ENCODE measurements at places on chromosomes 7 and 10.

DNA sequence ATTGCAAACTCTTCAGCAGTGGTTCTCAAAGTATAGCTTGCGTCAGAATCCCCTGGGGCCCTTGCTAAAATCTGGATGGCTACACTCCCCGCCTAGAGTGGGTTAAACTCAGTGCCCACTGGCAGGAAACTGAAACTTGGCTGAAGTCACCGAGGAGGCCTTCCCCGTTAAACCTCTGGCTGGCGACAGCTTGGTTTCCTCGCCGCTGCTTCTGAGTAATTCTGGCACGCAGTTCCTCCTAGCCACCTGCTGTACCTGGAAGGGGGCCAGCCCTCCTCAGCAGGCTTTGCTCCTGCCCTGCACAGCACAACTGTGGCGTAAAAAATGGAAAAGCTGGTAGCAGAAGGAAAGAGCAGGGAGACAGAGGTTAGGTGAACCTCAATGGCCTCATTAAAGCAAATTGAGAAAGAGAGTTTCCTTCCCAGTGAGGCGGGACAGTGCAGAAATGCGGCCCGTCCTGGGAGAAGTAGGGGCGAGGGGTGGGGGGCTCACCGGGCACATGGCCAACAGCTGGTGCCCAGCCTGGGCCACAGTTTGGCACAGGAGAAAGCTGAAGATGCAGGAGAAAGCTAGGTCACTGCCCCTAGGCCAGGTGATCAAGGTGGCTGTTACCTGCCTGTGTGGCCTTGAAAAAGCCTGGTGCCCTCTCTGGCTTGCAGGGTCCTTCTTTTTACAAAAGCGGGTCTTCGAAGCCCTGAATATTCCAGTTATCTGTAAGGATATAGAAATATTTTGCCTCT, 46.6 kb downstream of the ALOX5 start:
- DNase-seq = peak; percentile 60

GRCh38 chr10:114081911-114082583, 38.4 kb downstream of the ADRB1 start:
- DNase-seq = no peak

DNA sequence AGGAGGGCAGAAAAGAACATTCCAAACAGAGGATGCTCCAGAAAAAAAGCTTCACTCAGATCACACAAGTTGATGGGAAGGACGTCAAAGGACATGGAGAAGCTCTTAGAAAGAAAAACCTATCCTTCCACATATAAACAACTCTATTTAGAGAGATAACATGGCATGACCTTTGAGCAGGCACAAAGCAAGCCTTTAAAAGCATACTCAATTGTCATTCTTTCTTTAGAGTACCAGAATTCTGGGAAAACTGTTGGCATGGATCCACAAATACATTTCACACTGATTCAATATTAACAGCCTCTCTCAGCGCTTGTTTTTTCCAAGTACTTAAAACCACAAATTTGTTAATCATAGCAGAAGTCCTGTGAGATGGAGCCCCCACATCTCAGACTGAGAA, 7.3 kb upstream of the ABLIM1 start:
- DNase-seq = no peak

- no peak for DNase-seq
Measured at GRCh38 chr7:70833726-70834125, 298.2 kb upstream of the GALNT17 start.

- no peak for DNase-seq
Measured at GRCh38 chr7:27235387-27236311, 7.0 kb upstream of the EVX1 start.

- DNase-seq = no peak
Measured at GRCh38 chr7:155962968-155963300, 150.7 kb upstream of the SHH start.

- DNase-seq = no peak
Measured at GRCh38 chr7:6559896-6560295, 8.6 kb upstream of the GRID2IP start.

DNA sequence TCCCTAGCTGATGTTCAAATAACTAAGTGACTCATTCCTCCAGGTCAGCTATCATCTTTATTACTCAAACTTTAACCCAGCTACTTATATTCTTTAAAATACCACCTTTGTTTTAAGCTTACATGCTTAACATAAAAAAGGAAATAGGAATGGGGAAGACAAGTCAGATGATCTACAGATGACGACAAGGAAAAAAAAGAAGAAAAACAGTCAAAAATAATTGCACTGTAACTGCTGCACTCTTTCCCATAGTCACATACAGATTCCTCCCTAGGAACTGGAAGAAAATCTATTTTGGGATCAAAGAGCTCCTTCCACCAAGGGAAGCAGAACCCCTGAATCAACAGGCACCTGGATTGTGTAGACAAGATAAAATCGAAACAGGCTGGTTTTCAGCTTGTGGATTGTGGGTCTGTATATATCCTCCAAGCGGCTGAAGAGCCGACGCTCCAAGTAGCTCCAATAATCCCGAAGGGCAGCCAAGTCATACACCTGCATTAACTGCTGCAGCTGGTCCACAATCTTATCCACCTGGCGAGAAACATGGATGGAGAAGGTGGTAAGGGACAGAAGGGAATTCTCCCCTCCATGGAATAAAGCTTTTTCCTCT, 2.0 kb downstream of the WDR91 start:
- DNase-seq = no peak
